ENCODE measurements at places on chromosomes 2 and 18.

GRCh38 chr18:8167026-8167425 is 442.2 kb upstream of the RAB12 start:
- DNase-seq = no peak

DNA sequence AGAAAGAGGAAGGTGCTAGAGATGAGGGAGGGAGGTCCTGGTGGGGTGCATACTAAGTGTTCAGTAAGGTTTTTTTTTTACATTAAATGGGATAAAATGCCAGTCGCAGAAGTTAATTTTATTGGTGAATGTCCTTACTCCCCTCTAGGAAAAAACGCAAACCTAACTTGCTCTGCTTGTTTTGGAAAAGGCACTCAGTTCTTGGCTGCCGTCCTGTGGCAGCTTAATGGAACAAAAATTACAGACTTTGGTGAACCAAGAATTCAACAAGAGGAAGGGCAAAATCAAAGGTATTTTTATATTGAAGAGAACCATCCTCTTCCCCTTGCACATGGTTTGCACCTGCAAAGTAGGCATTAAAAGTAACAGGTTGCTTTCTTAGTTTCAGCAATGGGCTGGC is 12.7 kb upstream of the IL18R1 start:
- no peak for DNase-seq

DNA sequence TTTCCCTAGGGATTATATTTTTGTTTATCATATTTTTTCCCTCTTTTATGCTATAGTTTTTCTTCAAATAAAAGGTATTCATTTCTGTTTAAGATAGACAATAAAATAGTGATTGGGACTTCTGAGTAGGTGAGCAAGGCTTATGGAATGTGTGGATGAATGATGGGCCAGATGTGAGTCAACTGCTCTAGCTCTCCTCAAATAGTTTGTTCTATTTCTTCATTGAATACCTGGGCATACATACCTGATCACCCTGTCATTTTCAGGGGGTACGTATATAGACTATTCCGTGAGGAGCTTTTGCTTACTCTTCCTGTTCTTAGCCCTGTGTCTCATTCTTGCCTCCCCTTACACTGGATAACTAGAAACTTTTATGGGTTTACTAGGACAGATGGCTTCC is 41.9 kb downstream of the BABAM2 start:
- DNase-seq = peak; percentile 31

GRCh38 chr2:110958346-110959119 is 162.2 kb upstream of the BCL2L11 start:
- DNase-seq = no peak

DNA sequence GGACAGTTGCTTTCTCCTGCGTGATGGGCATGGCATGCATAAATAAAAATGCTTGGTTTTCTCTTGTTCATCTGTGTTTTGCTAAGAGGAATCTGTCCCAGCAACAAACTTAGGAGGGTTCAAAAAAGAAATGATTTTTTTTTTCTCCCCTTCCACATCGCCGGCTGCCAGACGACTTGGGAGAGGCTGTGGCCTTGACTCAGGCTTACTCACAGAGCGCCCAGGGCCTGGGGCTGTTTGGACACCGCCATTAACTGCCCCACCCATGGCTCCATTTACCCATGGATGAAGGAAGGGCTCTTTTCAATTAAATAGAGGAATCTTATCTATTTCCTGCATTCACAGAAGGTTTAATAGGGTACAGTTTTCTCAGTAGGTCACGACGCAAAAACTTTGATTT is 22.3 kb upstream of the SERPINB5 start:
- no peak for DNase-seq

DNA sequence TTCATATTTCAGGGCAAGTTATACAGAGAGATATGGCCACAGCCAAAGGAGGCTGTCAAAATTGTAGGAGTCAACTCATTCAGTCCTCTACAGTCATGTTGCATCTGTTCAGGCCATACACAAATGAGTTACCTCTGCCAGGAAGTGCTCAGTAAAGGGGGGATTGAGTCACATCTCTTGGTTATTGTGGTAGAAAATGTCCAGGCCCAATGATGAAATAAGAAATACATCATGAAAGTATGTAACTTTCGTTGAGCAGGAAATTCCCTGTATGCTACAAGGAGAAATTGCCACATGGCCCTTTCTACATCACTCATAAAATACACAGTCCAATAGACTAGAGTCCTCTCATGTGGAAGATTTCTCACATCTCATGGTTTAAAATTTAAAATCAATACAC is 103.9 kb upstream of the COL3A1 start:
- no peak for DNase-seq

GRCh38 chr2:182228741-182229140 is 198.1 kb downstream of the PDE1A start:
- DNase-seq = no peak

DNA sequence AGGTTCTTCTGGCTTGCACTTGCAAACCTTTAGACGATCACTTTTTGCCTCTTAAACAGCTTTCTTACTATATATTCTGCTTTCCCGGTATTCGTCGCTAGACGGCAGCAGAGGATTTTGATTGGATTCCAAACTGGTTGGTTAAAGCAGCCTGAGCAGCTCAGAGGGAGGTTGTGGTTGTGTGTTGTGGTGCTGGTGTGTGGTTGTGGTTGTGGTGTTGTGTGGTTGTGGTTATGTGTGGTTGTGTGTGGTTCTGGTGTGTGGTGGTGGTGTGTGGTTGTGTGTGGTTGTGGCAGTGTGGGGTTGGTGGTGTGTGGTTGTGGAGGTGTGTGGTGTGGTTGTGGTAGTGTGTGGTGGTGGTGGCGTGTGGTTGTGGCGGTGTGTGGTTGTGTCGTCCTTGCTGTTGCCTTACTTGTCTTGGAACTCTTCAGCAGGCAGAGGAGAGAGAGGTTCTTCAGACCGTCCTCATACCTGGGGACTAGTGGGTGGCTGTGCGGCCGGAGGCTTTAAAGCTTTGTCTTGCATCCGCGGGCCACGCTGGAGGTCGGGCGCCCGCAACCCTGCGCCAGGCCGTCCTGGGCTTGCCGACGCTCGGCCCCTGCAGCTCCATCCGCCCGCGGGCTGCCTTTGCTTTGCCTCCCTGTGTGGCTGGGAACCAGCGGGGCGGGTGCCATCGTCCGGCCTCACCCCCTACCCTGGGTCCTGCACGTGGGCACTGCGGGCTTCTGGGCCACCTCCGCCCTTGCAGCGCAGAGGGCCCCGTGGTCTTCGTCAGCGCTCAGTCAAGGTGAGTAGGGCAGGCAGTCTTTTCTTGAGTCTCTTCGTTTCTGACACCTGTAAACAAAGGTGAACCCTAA is 190.8 kb downstream of the ARHGAP28 start:
- peak; percentile 75 for DNase-seq

- no peak for DNase-seq
These were observed 356.3 kb downstream of the PARD3B start for GRCh38 chr2:204901591-204901990.

- no peak for DNase-seq
These were observed 59.3 kb upstream of the ANKRD44 start for GRCh38 chr2:197369933-197370320.

DNA sequence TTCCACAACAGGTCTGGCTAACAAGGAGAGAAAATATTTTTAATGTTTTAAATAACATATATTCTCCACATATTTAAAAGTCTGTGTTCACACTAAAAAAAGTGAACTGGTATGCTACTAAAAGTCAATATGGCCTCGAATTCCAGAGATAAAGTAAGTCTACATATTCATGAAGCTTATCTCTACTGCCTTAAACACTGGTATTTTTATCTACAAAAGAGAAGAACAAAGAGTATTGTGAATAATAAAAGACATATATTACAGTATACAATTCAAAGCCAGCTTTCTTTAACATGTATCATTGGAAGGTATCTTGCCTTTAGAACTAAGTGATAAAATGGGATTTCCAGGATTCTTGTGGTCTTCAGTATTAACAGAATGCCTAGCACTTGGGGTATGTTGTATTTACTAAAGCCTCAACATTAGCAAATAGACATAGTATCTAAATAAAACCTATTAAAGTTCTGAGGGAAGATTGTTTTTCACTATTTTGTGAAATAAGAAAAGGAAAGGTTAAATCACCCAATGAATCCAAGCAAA is 302.8 kb upstream of the CCDC68 start:
- DNase-seq = no peak

- DNase-seq = no peak
These were observed 104.6 kb downstream of the PTPN4 start for GRCh38 chr2:119864318-119864717.

DNA sequence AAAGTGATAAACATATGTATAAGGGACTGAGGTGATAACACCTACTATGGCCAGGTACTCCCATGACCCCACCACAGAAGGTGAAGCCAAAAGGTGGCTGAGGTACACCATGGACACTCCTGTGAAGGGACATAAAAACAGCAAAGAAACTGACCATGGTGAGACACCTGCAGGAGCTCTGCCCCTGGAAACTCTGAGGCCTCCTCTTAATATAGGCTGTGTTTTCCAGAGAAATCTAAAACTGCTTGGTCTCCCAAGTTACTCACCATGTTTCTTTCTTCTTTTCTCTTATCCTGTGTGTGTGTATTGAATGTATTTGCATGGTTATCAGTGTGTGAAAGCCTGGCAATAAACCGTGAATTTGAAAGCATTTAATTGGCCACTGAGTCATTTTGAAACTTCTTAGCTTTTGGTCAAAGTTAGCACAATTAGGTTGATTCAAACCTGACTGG is 739.3 kb upstream of the GCFC2 start:
- DNase-seq = no peak

- DNase-seq = no peak
These were observed 419.9 kb downstream of the STK39 start for GRCh38 chr2:167827352-167828097.

GRCh38 chr2:14517731-14518130 is 114.8 kb upstream of the LRATD1 start:
- DNase-seq = no peak

- no peak for DNase-seq
These were observed 1.1 kb upstream of the TMEFF2 start for GRCh38 chr2:192195548-192196418.

DNA sequence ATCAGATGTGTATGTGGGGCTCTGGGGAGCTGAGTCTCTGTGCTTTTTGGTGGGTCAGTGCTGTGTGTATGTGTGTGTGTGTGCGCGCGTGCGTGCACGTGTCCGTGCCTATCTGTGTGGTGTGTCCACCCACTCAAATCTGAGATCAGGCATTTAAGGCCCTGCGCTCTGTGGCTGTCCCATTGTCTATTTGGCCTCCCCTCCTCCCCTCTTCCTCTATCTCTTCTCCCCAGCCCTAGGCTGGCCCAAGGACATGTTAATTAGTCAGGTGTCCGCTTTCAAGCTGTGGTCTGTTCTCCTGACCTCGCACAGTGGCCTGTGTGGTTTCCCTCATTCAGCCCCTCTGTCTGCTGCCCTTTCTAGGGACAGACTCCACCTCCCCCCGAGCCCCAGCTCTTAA is 136.4 kb downstream of the DYSF start:
- DNase-seq = no peak

DNA sequence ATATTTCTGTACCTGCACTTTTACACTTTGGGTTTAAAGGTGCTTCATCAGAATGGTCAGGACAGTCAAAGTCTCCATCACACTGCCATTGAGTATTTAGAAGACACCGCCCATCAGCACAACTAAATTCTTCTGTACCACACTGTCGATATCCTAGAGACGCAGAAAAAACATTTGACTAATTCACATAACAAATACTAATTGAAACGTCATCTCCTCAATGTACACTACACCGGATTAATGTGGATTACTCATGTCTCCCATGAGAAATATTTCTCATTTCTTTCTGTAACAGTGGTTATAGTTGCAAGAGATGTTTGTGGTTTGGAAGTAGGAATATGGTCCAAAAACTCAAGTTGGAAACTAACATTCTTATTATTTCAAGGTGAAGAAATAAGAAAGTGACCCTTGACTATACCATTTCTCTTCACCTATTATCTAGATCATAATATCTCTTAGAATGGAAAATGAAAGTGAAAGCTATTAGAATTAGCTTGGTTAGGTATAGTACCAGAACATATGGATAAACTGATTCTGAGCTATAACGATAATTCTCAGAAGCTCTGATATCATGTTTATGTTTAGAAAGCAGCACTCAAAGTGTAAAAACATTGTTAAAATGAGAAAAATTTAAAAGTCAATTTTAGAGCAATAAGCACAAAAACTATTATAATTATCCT is 1627.7 kb downstream of the LRP1B start:
- no peak for DNase-seq

DNA sequence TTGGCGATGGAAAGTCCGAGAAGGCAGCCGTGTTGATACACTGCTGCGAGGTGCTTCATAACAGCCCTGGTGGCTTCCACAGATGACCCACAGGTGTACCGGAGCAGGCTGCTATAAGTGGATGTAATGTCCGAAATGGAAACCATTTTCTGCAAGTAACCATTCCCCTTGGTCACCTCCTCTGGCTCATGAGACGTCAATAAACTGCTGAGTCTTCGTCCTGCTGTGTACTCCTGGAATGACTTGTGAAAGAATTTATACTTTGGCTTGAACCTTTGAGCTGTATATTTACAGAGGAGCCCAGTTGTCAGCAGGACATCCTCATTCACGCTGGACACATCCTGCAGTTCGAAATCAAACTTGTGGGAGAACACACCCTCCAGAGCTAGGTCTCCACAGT is 14.4 kb downstream of the NLRC4 start:
- DNase-seq = no peak

- no peak for DNase-seq
These were observed 3.2 kb upstream of the LIMS2 start for GRCh38 chr2:127678531-127678930.

GRCh38 chr18:70299393-70299792 is 10.5 kb downstream of the SOCS6 start:
- DNase-seq = no peak

GRCh38 chr18:67615876-67616275 is 99.4 kb upstream of the DSEL start:
- no peak for DNase-seq

- no peak for DNase-seq
These were observed 89.5 kb downstream of the CCDC102B start for GRCh38 chr18:68887410-68887809.

DNA sequence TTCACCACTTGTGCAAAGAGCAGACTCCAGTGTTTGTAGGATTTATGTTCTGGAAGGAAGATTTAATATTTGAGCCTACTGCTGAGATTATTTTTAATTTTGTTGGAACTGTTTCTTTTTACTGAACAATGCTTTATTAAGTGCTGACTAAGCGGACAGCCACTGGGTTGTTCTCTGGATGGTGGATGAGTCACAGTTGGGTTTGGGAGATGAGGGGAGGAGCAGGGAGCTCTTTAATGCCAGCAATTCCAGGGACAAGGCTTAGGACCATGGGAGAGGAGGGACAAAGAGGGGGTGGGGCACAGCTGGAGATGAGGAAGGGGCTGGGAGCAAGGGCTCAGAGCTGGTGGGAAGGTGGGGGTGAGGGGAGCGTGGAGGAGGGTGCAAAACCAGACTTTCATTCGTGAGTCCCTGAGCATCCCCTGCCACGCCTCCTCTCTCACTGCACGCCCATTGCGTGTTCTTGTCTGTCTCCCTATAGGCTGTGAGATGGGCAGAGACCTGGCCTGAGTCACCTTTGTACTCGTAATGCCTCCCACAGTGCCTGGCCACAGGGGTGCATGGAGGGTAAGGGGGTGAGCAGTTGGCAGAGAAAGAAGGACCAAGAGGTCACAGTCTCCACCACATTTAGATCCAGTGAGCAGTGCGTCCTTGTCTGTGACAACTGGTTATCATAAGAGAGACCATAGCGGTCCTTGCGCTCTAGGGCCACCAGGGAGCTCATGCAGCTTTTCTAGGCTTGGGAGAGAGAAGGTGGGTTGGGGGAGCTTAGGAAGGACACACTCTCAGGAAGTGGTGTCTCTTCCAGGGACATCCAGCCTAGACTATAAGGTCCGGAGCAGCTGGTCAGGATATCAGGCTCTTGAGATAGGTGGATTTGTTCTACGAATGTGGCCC is 18.4 kb downstream of the SLC4A3 start:
- DNase-seq = no peak
